ENCODE measurements at places on chromosomes 2 and 18.

GRCh38 chr2:237650455-237650850, 23.1 kb downstream of the LRRFIP1 start:
- no peak for DNase-seq

DNA sequence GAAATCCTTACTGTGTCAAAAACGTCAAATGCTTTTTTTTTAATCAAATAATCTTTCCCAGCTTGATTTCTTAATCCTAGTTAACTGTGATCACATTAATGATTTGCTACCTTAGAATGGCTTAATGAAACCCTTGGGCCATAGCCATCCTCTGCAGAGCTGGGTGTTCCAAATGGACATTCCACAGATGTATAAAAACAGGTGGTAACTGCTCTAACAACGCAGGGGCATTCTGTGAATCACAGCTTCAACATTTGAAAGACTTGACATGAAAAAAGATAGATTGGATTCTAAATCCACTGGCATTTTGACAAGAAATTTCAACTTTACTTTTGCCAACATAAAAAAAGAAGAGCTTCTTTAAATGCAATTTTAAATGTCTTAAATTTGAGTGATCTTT, 69.8 kb upstream of the RASGRP3 start:
- DNase-seq = peak; percentile 33

- no peak for DNase-seq
Measured at GRCh38 chr2:74471332-74472065, 981 bp downstream of the MRPL53 start.

- DNase-seq = no peak
Measured at GRCh38 chr2:239369631-239370161, 31.1 kb downstream of the HDAC4 start.

DNA sequence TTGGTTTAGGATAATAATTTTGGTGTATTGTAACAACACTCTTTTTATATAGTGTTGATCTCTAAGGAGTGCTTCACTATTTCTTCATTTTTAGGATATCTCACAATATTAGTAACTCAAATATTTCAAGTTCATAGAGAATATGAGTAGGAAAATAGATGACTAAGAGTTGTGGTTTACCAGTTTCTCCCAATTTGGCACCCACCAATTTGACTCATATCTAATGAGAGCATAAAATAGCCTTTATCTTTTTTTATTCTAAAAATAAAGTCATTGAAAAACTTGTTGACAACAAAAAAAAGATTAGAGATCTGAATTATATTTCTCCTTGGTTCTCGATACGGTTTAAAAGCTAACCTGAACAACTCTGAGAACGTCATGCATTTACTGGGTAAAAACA, 204.0 kb downstream of the PARD3B start:
- peak; percentile 31 for DNase-seq

- DNase-seq = no peak
Measured at GRCh38 chr2:28343184-28343942, 49.3 kb upstream of the FOSL2 start.

GRCh38 chr2:128813352-128814034, 494.8 kb upstream of the HS6ST1 start:
- no peak for DNase-seq

- no peak for DNase-seq
Measured at GRCh38 chr2:47039913-47040562, 115.1 kb downstream of the STPG4 start.

GRCh38 chr2:49351560-49351959, 197.2 kb upstream of the FSHR start:
- no peak for DNase-seq

DNA sequence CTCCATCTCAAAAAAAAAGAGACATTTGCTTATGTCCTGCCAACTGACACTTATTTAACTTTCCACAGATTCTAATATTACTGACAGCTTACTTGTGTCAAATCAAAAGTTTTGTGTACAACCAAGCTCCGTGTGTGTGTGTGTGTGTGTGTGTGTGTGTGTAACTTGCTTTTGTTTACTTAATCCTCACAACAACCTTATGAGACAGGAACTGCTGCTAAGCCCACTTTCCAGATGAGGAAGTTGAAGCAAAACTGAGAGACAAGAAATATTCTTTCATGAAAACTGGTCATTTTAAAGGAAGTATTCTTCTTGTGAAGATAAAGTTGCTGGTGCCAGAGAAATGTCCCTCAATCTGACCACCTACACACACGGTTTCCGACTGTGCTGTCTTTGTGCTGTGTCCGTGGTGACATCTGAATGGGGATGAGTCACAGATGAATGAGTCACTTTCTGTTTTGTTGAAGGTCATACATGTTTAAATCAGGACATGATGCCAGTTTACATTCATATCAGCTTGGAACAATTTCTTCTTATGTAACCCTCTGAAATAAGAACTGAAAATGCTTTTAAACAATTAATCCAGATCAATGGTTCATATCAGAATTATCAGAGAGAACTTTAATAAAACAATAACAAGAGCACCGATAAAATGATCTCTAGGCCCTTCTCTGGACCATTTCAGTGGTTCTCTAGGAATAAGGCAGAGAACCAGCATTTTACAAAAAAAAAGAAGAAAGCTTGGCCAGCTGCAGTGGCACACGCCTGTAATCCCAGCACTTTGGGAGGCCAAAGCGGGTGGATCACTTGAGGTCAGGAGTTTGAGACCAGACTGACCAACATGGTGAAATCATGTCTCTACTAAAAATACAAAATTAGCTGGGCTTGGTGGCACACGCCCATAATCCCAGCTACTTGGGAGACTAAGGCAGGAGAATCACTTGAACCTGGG, 95.5 kb downstream of the THNSL2 start:
- DNase-seq = no peak

DNA sequence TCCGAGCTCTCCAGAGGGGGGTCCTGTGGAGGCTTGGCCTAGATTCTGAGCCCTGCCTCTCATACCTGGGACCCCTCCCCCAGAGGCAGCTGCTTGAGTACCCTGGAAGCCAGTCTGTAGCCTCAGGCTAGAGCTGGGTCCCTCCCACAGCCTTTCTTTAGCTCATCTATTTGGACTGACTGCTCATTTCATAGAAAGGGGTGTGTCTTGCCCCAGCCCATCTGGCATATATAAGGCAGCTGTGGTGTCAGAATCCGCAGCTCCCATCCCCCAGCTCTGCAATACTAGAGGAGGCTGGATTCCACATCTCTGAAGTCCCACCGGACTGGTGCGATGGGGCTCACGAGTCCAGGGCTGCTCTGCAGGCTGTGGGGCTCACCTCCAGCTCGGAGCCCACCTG, 26.1 kb downstream of the MPHOSPH10 start:
- peak; percentile 30 for DNase-seq

- DNase-seq = no peak
Measured at GRCh38 chr18:37639846-37640245, 74.2 kb upstream of the CELF4 start.

GRCh38 chr2:134621939-134622705, 96.7 kb downstream of the TMEM163 start:
- no peak for DNase-seq

GRCh38 chr2:49260979-49261538, 106.7 kb upstream of the FSHR start:
- DNase-seq = no peak

DNA sequence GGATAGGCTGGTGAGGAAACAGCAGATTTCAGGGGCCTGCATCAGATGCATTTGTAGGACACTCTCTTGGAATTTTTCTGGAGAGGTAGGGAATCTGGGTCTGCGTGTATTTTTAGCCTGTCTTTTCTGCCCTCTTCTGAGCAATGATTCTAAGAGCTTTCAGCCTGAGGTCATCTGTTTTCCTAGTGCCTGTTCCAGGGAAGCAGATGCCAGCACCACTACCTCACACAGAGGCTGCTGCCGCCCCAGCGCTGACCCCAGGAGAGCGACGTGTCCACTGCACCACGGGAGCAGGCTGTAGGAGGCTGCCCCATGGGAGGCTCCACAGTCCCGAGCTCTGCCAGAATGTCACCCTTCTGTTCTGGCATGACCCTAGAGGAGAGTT, 316.5 kb downstream of the CYP26B1 start:
- peak; percentile 95 for DNase-seq

DNA sequence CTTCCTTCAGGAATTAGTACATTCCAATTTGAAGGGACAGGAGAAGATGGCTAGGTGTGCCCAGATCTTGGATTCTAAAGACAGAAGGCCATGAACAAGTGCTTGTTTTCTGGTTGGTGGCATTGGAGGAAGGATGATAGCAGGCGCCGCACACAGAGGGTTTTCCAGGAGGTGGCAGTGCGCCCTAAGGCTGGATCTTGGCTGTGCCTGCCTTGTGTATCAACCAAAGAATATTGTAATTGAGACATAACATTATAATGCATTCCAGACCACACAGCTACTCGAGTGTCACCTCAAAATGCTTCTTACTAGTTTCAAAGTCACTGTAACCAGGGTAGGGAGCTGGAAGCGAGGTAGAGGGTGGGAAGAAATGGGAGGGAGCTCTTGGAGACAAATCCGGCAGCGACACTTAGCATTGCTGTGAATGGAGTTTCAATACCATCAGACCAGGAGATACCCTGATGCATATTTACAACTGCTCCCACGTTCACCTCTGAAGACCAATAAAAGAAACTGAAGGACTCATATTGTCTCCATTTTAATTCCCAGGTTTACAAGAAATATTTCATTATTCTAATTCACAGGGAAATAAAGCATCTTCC, 42.5 kb downstream of the CPO start:
- peak; percentile 1 for DNase-seq

DNA sequence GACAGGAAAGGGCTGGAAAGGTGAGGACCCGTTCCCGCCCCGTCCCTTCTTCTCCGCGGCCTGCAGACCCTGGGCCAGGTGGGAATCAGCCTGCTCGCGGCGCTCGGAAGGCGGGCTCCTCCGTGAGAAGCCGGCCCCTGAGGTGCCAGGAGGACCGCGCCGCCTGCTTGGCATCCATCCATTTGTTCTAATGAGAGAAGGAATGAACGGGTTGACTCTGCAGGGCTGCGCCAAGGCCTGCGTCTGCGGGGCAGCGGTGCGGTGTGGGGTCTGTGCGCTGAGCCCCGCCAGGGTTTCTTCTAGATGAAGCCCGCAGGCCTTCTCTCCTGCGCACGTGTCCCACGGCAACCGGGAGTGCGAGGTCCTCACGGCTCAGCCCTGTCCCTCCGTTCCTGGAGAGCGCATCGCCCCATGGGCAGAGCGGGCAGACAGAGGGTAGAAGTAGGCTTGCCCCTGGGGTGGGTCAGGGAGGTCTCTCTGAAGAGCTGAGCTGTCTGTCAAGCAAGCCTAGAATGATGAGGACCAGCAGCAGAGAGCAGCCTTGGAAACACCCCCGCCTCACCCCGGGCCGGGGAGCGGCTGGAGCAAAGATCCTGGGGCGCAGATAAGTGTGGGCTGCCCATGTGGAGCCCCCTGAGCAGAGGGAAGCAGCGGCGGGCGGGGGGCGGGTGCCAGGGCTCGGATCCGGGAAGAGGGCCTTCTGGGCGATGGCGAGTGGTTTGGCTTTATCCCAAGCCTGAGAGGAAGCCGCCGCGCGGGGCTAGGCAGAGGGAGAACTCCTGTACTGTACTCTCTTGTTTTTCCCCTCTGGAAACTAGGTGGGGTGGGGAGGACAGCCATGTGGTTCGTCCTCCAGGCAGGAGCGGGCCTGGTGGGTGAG, 27.9 kb upstream of the HS6ST1 start:
- no peak for DNase-seq
